ENCODE measurements at places on chromosomes 1 and 21. TPM values are rescaled to one million over a fixed set of nuclear protein-coding genes. Genes with fewer than 3 reads are reported as not detected.

DNA sequence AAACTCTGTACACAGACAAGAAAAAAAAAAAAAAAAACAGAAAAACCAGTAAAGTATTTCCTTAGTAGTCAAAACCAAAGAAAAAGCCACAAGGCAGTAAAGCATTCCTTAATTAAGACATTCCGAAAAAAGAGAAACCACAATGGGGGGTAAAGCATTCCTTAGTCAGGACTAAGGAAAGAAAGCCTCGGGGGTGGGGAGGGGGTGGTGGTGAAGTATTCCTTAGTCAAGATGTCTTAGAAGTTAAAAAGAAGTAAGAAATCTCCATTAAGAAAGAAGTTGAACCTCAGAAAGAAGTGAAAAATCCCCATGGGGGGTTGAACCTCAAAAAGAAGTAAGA is 28.2 kb upstream of the FMO1 start:
- DNase-seq = no peak

GRCh38 chr1:19465123-19465522 is 20.2 kb downstream of the CAPZB start:
- no peak for DNase-seq

DNA sequence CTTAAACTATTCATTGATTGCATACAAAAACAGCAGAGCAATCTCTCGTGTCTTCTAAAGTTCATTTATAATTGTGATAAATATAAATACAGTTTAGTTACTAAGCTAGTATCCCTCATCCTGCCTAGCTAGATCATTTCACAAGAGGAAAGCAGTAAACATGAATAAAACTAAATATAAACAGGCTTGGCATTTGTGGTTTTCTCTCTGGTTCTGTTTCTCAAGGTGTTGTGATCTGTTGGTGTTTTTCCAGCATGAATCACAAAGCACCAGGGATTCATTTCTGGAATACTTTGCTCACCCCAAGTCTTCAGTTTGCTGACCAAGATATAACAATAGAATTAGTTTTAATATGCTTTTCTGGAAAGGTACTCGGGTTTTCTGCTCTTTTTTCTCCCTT is 32.7 kb upstream of the GLIS1 start:
- no peak for DNase-seq

- DNase-seq = no peak
Measured at GRCh38 chr21:34630536-34631143, 15.7 kb upstream of the RCAN1 start.

- DNase-seq = no peak
Measured at GRCh38 chr1:171803045-171803444, 21.6 kb downstream of the METTL13 start.

- DNase-seq = no peak
Measured at GRCh38 chr1:202688401-202688800, 21.9 kb downstream of the SYT2 start.

GRCh38 chr1:228459091-228459993 is 27.8 kb upstream of the RNF187 start:
- DNase-seq = peak; percentile 83

DNA sequence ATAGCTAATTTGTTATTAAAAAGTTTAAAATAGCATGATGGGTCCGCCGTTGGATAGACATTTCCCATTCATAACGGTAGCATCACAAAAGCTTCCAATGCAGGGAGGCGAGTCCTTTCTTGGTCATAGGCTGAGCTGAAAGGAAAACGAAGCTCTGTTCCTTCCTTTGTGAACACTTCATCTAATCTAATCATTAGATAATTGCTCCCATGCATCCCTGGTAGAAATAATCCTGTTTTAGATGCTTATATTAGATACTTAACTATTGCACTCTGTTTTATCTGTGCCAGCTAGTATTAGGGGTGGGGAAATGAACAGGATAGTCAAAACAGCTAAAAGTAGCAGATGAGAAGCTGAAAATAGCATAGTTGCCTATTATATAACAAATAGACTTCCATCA is 215.0 kb downstream of the SLC35F3 start:
- DNase-seq = no peak

DNA sequence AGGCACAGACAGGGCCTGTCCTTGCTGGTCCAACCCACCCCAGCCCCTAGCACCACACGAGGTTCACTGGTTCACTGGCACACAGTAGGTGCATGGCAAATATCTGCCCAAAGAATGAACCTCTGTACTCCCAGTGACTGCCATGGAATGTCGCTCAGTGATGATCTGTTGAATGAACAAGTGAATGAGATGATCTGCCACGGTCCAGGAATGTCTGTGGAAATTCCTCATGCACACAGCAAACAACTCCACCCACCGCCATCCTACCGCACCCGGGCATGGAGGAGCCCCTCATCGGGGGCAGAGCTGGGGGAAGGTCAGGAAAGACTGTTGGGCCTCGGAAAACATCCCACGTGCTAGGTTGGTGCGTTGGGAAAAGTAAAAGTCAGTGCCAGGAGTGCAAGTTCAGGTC is 1.7 kb downstream of the HSPG2 start:
- DNase-seq = no peak

DNA sequence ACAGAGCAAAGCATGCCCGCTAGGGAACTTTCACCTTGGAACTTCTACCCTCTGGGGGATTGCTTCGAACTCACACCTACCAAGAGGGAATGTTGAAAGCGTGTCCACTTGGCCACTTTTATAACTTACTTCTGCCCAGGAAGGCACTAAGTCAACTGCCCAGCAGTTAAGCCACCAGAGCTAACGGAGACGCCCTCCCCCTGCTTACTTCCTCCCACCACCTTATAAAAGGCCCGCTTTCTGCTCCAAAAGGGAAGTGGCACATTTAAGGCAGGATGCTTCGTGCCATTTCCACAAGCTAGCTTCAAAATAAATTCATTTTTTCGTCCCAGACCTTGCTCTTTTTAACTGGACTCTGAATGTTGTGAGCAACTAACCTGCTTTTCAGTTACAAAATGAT is 3.2 kb upstream of the AK2 start:
- DNase-seq = no peak

- DNase-seq = peak; percentile 72
Measured at GRCh38 chr1:234841710-234842231, 231.8 kb upstream of the IRF2BP2 start.

GRCh38 chr1:116003823-116004222 is 27.5 kb downstream of the SLC22A15 start:
- DNase-seq = no peak

- no peak for DNase-seq
Measured at GRCh38 chr1:235854347-235854746, 12.4 kb downstream of the LYST start.

- no peak for DNase-seq
Measured at GRCh38 chr1:33716976-33717688, 146.7 kb upstream of the HMGB4 start.

GRCh38 chr1:221203224-221204054 is 324.2 kb downstream of the HLX start:
- peak; percentile 88 for DNase-seq

DNA sequence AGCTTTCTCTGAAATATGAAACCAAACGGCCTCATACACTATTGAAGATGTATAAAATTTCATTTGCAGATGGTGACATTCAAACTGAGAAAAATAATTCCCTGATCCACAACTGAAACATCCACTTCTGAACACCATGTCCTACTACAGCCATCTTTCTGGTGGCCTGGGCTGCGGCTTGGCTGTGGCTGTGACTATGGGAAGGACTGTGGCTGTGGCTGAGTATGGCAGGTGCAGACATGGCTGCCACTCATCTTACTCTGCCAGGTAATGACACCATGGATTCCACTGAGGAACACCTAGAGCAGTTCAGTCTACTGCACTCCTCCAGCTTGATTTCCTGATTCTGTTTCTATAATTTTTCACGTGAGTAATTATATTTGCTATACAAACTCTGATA is at the start of gene KRTAP20-4:
KRTAP20-4 (plus strand) TSS at position 106 of the 400 bp plus-strand sequence.
- DNase-seq = no peak

DNA sequence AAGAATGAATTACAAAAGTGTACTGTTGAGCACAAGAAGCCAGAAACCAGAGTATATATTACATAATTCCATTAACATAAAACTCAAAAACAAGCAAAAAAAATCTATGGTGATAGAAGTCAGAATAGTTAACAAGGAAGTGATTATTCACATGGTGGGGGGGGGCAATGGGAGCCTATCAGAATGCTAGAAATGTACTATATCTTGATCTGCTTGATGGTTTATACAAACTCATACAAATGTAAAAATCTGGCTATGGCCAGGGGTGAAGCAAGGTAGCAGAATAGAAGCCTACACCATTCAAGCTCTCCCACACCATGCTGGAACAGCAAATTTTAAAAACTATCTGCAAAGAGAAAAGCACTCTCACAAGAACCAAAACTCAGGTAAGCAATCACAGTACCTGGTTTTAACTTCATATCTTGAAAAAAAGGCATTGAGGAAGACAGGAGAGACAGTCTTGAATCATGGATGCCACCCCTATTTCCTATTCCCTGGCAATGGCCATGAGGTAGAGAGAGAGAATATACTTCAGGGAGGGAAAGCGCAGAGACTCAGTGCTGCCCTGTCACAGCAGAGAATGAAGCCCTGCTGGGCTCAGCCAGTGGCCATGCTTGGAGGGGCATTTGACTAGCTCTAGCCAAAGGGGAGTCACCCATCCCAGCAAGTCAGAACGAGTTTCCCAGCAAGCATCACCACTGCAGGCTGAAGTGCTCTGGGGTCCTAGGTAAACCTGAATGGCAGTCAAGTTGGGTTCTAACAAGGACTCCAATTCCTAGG is 73.8 kb downstream of the CDC42BPA start:
- DNase-seq = no peak

GRCh38 chr1:38448893-38449292 is 402.3 kb upstream of the POU3F1 start:
- no peak for DNase-seq

DNA sequence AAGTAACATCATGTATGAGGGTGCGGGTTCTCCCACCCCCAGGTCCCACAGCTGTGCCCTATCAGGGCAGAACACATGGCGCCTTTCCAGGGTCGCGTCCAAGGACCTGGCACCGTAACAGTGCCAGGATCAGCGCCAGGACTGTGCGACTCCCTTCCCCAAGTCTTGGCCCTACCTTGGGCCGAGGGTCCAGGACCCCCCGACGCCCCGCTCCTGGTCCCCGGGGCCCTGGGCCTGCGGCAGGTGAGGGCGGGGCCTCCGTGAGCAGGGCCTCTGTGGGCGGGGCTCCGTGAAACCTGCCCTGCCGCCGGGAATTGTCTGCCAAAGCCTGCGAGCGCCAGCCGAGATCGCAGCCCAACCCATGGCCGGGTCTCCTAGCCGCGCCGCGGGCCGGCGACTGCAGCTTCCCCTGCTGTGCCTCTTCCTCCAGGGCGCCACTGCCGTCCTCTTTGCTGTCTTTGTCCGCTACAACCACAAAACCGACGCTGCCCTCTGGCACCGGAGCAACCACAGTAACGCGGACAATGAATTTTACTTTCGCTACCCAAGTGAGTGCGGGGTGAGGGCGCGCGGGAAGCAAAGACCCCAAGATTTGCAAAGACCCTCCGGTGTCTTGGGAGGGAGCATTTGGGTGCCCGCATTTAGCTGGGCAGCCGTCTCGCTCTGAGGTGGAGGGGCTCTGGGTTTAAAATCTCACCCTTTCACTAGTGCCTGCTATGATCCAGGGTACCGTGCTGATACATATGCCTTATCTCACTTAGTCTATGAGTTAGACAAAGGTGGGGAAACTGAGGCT is at the start of gene RHBG:
RHBG (plus strand) TSS at position 323 of the 796 bp plus-strand sequence; CDS start at position 362, 39 bp downstream.
- no peak for DNase-seq

GRCh38 chr1:145707183-145707867 is at the start of gene PDZK1:
Gene PDZK1 (minus strand): TSS chr1:145707368. CDS start chr1:145688021, 19,347 bp downstream.
- no peak for DNase-seq

DNA sequence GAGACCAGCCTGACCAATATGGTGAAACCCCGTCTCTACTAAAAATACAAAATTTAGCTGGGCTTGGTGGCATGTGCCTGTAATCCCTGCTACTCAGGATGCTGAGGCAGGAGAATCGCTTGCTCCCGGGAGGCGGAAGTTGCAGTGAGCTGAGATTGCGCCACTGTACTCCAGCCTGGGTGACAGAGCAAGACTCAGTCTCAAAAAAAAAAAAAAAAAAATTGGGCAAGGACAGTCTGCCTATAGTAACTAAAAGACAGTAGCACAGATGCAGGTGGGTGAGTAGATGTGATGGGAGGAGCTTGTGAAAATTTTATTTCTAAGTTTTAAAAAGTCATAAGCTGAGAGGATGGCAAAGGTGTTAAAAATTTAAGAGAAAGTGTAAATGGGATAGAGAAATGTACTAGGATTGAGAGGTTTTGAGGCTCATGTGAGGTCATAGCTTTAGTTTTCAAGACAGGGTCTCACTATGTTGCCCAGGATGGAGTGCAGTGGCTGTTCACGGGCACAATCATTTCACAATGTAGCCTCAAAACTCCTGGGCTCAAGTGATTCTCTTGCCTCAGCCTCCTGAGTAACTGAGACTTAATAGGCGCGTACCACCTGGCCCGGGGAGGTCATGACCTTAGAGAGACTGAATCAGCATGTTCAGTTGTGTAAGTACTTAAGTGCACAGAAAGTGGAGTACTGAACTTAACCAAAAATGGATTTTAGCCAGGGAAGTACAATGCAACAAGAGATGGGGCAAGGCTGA is 33.7 kb downstream of the PTP4A2 start:
- no peak for DNase-seq

DNA sequence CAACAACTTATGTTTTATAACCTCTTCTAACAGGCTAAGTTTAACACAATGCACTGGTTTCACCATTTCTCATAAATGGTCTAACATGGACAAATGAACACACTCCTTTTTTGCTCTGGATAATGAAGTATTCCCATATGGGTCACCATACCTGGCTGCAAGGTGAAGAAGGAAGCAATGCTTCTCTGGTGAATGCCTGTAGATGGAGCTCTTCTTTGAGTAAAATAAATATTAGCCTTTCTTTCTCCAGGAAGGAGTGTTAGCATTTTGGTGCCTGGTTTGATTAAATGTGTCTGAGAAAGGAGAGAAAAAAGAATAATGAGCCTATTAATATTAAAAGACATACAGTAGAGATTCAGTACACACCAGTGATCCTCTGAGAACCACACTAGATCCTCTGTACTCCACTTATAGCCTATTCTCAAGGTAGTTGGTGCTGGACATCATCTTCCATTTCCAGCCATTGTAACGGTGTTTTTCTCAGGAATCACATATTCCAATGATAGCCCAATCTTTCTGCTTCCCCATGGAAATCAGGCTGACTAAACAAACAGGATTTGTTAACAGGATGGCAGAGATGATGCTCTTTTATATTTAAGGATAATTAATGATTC is 17.6 kb downstream of the MTFR1L start:
- no peak for DNase-seq

BARHL2 gene
- not detected for total RNA-seq

FNDC5 gene
- 68.3 TPM for total RNA-seq

AMY2A gene
- total RNA-seq = not detected

NGF gene
- total RNA-seq = 12.0 TPM

S100A16 gene
- 62.7 TPM for total RNA-seq

SERPINC1 gene
- 0.31 TPM for total RNA-seq

OPN3 gene
- 9.9 TPM for total RNA-seq
